ENCODE measurements at places on chromosomes 7 and 10.

GRCh38 chr10:99292159-99292558, 37.0 kb upstream of the CNNM1 start:
- DNase-seq = peak; percentile 13

GRCh38 chr10:123930340-123931001, 38.9 kb upstream of the CPXM2 start:
- DNase-seq = no peak

DNA sequence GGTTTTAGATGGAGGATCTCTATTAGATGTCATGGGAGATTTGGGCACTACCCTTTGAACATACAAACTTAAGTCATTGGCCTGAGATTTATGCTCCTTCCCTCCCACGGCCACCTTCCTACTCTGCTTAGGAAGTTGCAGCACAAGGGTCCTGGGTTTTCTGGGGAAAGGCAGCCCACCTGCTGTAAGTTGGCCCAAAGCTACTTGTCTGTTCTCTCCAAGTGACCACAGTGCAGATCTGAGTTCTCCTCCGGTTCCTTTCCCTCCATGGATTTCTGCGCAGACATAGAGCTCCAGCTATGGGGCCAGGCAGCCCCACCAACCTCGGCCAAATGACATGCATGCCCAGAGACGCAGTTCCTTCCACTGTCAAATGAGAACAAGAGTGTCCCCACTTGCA, 12.8 kb upstream of the C10orf53 start:
- DNase-seq = no peak

DNA sequence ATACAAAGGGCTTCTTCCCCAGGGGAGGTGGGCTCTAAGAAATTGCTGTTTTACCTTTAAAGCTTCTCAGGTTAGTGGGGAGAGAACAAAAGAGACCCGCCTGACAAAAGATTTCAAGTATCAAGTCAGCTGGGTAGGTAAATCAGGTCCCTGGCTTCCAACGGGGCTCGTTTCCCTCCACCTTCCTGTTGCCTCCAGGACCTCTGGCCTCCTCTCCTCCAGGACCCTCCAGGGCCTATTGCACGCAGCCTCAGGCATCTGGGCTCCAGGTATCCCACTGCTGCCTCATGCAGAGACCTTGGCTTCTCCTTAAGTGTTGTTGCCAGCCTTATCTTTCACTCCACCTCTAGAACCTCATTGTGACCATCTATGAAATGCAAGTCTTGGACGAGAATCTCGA, 2.9 kb downstream of the BNIP3 start:
- no peak for DNase-seq

GRCh38 chr7:107009846-107010203, 34.7 kb upstream of the PRKAR2B start:
- DNase-seq = no peak

DNA sequence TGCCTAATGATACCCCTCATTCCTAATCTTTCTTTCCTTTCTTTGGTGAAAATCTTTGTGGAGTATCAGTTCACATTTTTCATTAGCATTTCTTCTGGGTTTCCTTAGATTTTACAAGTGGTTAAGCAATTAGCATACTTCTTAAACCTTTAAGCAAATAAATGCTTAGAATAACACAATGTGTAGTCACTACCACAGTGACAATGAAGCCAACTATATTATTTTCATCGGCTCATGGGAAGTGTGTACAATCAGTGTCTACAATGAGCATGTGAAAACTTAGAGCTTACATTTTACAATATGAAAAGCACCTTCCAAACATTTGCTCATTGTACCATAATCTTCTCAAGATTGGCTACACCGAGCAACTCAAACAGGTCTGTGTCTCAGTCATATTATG, 176.2 kb upstream of the PLXNA4 start:
- DNase-seq = no peak

DNA sequence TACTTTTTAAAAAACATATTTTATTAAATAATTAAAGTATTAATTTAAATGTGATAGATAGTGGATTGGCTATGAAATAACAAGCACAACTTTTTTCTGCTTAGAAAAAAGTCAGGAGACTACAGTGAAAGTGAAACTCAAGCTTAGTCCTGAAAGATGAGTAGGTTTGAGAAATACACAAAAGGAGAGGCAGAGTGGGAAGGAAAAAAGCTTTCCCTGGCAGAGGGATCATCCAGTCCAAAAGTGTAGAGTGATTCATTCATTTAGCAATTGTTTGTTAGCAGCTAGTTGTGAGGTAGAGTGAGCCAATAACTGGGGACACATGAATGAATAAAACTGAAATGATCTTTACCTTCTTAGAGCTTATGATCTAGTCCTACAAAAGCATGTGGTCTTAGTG, 93.5 kb downstream of the FOXP2 start:
- no peak for DNase-seq
